Right atrium auricular region (tissue), 2 donors: ENCODE measurements at places on chromosomes 6 and 20. TPM values are rescaled to one million over a fixed set of nuclear protein-coding genes. Genes with fewer than 3 reads are reported as not detected.

DNA sequence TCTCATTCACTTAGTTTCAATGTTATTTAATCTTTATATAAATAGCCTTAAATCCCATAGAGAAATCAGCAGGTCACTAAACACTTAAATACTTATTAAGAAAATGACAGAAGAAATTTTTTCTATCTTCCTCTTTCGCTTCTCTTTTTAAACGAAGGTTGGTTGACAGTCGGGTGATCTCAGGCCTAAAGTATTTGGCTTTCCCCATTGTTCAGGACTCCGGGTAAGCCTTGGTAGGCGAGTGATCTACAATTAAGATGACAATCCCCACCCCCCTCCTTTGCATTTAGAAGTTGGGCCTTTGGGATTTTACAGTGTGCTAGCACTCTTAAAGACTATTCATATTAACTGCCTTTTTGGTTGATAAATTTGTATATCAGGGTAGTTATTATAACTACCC is 19.7 kb upstream of the UTRN start:
- H3K4me1 ChIP-seq, result peaks cover 27% of the 10 kb centered on the region
- H3K27ac ChIP-seq, result peak overlapping the region; percentile 79
- H3K36me3 ChIP-seq, result no peaks in the 10 kb centered on the region
- H3K4me3 ChIP-seq, result no peak overlapping the region
- H3K27me3 ChIP-seq, result no peaks in the 10 kb centered on the region

- no peaks in the 10 kb centered on the region for H3K27me3 ChIP-seq
- no peak overlapping the region for H3K4me3 ChIP-seq
- no peak overlapping the region for H3K27ac ChIP-seq
Observed at GRCh38 chr6:87945966-87946365, 101.7 kb upstream of the SPACA1 start.

- H3K4me1 ChIP-seq, result no peaks in the 10 kb centered on the region
- no peak overlapping the region for H3K4me3 ChIP-seq
- no peak for DNase-seq
- no peak overlapping the region for H3K27ac ChIP-seq
Observed at GRCh38 chr20:34150306-34151000, 38.4 kb upstream of the EIF2S2 start.

- H3K4me1 ChIP-seq, result no peaks in the 10 kb centered on the region
- no peak for DNase-seq
Observed at GRCh38 chr20:35611482-35611881, 4.1 kb upstream of the SPAG4 start.

GRCh38 chr20:47781632-47782031 is 3.6 kb downstream of the SULF2 start:
- no peak overlapping the region for H3K27ac ChIP-seq
- no peaks in the 10 kb centered on the region for H3K4me1 ChIP-seq
- H3K36me3 ChIP-seq, result no peaks in the 10 kb centered on the region
- no peaks in the 10 kb centered on the region for H3K27me3 ChIP-seq

DNA sequence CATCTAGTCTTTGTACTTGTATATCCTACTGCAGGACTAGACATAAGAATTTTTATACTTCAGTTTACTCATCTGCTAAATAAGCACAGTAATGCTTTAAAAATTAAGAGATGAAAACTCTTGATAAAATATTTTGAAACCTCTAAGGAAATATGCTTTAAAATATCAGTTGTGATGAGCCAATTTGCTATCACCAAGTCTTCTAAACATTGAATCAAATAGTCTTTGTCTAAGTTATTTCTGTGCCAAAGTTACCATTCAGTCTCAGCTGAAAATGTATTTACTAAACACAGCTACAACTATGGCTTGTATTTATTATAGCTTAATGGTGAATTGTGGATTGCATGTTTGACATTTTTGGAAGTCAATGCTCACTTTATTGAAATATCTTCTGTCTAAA is 46.2 kb upstream of the RFPL4B start:
- H3K27me3 ChIP-seq, result no peaks in the 10 kb centered on the region
- no peak overlapping the region for H3K27ac ChIP-seq
- DNase-seq, result no peak
- peaks cover 15% of the 10 kb centered on the region for H3K4me1 ChIP-seq
- H3K4me3 ChIP-seq, result no peak overlapping the region
- no peaks in the 10 kb centered on the region for H3K36me3 ChIP-seq

DNA sequence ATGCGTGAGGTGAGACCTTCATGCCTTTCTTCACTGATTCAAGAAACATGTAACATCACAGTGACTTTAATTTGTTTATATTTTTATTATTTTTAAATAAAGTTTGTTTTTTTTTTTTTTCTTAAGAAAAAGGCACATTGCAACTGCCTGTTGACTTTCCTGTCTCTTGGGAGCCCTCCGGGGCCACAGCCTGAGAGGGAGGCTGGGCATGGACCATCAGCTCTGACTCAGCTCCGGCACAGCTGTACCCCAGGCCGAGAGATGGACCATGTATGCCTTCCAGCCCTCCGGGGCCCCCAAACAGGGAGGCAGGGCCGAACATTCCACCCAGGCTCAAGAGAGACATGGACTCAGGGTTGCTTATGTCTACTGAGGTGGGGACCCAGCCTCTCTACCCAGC is 99.9 kb downstream of the NFATC2 start:
- H3K36me3 ChIP-seq, result no peaks in the 10 kb centered on the region
- H3K4me1 ChIP-seq, result peaks cover 7% of the 10 kb centered on the region
- no peaks in the 10 kb centered on the region for H3K27me3 ChIP-seq
- H3K27ac ChIP-seq, result no peak overlapping the region
- no peak for DNase-seq

GRCh38 chr6:111087871-111088667 is 766 bp downstream of the SLC16A10 start:
- no peaks in the 10 kb centered on the region for H3K4me1 ChIP-seq
- H3K27ac ChIP-seq, result peak overlapping the region; percentile 63
- H3K36me3 ChIP-seq, result no peaks in the 10 kb centered on the region
- no peaks in the 10 kb centered on the region for H3K27me3 ChIP-seq
- DNase-seq, result no peak

GRCh38 chr6:21157186-21157929 is 436.2 kb upstream of the SOX4 start:
- H3K27ac ChIP-seq, result no peak overlapping the region
- no peak for DNase-seq
- no peaks in the 10 kb centered on the region for H3K4me1 ChIP-seq
- no peaks in the 10 kb centered on the region for H3K36me3 ChIP-seq
- no peaks in the 10 kb centered on the region for H3K27me3 ChIP-seq
- no peak overlapping the region for H3K4me3 ChIP-seq

Gene HLA-C
- total RNA-seq, result 503 TPM

- H3K4me1 ChIP-seq, result no peaks in the 10 kb centered on the region
- DNase-seq, result no peak
- no peaks in the 10 kb centered on the region for H3K36me3 ChIP-seq
- no peaks in the 10 kb centered on the region for H3K27me3 ChIP-seq
Observed at GRCh38 chr6:30272032-30272431, 54.7 kb upstream of the TRIM39 start.

Gene PRKN
- total RNA-seq, result 15.7 TPM

Gene HLA-DPB1
- total RNA-seq, result 76.7 TPM

- DNase-seq, result no peak
- H3K4me1 ChIP-seq, result no peaks in the 10 kb centered on the region
- H3K27me3 ChIP-seq, result no peaks in the 10 kb centered on the region
- H3K4me3 ChIP-seq, result no peak overlapping the region
- no peak overlapping the region for H3K27ac ChIP-seq
Observed at GRCh38 chr6:19311786-19312185, 525.4 kb upstream of the ID4 start.

Gene LAMA2
- 166 TPM for total RNA-seq

GRCh38 chr20:23127506-23128279 is 41.6 kb upstream of the CD93 start:
- no peaks in the 10 kb centered on the region for H3K27me3 ChIP-seq
- DNase-seq, result no peak
- H3K4me3 ChIP-seq, result no peak overlapping the region
- H3K4me1 ChIP-seq, result peaks cover 56% of the 10 kb centered on the region
- no peak overlapping the region for H3K27ac ChIP-seq
- no peaks in the 10 kb centered on the region for H3K36me3 ChIP-seq

Gene MAPK13
- total RNA-seq, result 1.4 TPM

Gene KIAA0408
- total RNA-seq, result 1.8 TPM

GRCh38 chr6:14349507-14349906 is 231.9 kb downstream of the CD83 start:
- H3K4me3 ChIP-seq, result no peak overlapping the region
- H3K27me3 ChIP-seq, result no peaks in the 10 kb centered on the region
- H3K36me3 ChIP-seq, result no peaks in the 10 kb centered on the region
- no peaks in the 10 kb centered on the region for H3K4me1 ChIP-seq
- no peak overlapping the region for H3K27ac ChIP-seq

- H3K36me3 ChIP-seq, result peaks cover 27% of the 10 kb centered on the region
- H3K27me3 ChIP-seq, result no peaks in the 10 kb centered on the region
- H3K4me3 ChIP-seq, result peak overlapping the region; percentile 39
- H3K4me1 ChIP-seq, result peaks cover 54% of the 10 kb centered on the region
- DNase-seq, result no peak
Observed at GRCh38 chr20:19890445-19891051, 126.6 kb upstream of the NAA20 start.

Gene PDYN
- not detected for total RNA-seq

DNA sequence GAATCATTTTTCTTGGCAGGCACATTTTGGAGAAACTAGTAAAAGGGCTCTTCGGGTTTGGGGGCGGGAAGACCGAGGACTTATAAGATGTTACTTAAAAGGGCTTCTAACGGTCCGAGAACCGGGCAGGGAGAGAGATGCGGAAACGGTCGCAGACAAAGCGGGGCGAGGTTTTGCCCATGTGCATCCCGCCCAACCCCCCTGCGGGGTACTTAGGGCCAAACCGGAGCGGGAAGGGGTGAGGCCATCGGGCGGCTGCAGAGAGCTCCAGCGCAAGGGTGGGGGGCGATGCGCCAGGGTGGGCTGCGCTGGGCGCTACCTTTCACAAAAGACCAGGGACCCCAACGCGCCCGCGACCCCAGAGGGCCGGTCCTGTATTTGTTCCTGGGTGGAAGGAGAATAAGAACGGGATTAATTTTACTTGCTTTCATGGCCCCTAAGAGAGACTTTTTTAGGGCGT is 616 bp downstream of the TUBB start:
- peak overlapping the region; percentile 85 for H3K4me3 ChIP-seq
- peak overlapping the region; percentile 95 for H3K27ac ChIP-seq
- H3K4me1 ChIP-seq, result no peaks in the 10 kb centered on the region
- H3K27me3 ChIP-seq, result no peaks in the 10 kb centered on the region
- H3K36me3 ChIP-seq, result peaks cover 36% of the 10 kb centered on the region

DNA sequence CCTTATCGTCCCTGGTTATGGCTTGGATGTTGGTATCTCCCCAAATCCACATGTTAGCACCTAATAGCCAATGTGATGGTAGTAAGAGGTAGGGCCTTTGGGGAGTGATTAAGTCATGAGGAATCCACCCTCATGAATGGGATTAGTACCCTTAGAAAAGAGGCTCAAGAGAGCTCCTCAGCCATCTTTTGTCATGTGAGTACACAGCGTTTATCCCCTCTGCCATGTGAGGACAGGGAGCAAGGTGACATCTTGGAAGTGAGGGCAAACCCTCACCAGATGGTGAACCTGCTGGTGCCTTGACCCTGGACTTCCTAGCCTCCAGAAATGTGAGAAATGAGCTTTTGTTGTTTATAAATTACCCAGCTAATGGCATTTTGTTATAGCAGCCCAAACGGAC is 16.1 kb upstream of the SIRPB2 start:
- DNase-seq, result no peak
- H3K36me3 ChIP-seq, result no peaks in the 10 kb centered on the region
- no peaks in the 10 kb centered on the region for H3K4me1 ChIP-seq
- H3K27ac ChIP-seq, result no peak overlapping the region
- H3K27me3 ChIP-seq, result no peaks in the 10 kb centered on the region

Gene FAM162B
- 1.4 TPM for total RNA-seq

DNA sequence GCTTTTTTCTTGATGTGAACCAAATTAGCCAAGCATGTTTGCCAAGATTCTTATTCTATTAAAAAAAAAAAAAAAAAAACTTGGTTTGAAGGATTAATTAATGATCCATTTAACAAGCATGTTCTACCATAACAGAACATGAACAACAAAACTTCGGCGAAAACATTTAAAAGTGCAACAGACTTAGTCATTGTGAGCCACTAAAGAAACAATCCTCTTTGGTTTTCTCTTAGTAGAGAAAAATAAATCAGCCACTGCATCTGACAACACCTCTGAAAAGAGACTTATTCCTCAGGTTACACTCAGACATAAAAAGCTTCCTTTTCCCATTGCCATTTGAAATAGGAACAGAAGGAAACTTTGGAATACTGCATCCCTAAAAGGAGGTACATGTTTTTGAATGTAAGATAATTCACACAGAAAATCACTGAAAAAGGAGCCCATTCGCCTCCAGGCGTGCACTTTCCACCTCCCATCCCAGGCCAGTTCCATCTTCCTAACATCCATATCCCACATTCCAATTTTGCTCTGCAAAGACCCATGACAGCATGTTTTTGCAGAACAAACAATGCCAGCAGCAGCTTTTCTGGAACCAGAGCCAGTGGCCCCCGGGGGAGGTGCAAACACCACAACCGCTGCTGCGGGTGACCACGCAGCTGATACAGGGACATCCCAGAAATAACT is 79.5 kb downstream of the ZMYND8 start:
- H3K36me3 ChIP-seq, result peaks cover 36% of the 10 kb centered on the region
- no peak overlapping the region for H3K4me3 ChIP-seq
- no peaks in the 10 kb centered on the region for H3K27me3 ChIP-seq

Gene LRRN4
- 15.0 TPM for total RNA-seq

Gene C20orf144
- not detected for total RNA-seq

Gene LY6G6C
- total RNA-seq, result not detected

GRCh38 chr20:47535088-47535487 is 33.4 kb downstream of the NCOA3 start:
- H3K4me1 ChIP-seq, result peaks cover 19% of the 10 kb centered on the region
- H3K4me3 ChIP-seq, result no peak overlapping the region
- H3K27ac ChIP-seq, result no peak overlapping the region
- H3K27me3 ChIP-seq, result no peaks in the 10 kb centered on the region
- no peak for DNase-seq
- peaks cover 3% of the 10 kb centered on the region for H3K36me3 ChIP-seq

DNA sequence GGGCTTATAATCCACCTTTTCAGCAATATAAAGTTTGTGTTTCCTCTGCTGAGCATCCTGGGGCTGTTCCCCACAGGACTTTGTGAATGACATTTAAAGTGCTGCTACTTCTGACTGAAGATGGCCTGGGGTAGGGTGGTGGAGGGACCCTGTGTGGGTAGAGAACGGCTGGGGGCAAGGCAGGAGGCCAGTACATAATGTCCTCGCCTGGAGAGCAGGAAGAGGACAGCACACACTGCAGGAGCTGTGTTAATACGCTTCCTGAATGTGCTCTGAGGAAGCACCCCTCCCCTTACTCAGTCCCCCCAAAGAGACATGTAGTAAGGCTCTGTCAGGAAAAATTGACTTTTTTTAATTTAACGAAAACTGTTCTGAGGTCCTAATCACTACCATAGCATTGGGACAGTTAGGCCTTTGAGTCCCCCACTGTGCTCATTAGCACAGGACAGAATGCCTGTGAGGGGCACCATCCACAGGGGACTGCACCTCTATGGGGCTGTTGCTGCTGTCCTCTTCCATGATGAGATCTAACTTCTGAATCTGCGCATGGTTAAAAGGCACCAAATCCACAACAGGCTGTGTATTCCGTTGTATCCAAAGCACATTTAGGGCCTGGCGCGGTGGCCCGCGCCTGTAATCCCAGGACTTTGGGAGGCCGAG is 68.5 kb downstream of the LYRM4 start:
- no peaks in the 10 kb centered on the region for H3K36me3 ChIP-seq
- peaks cover 24% of the 10 kb centered on the region for H3K4me1 ChIP-seq
- DNase-seq, result no peak
- no peak overlapping the region for H3K4me3 ChIP-seq
- no peaks in the 10 kb centered on the region for H3K27me3 ChIP-seq
